ENCODE measurements at places on chromosomes 3 and 15. TPM values are rescaled to one million over a fixed set of nuclear protein-coding genes. Genes with fewer than 3 reads are reported as not detected.
A peak's percentile ranks its signal among the peaks of the same experiment; 100 is the strongest.

- no peak for DNase-seq
Observed at GRCh38 chr3:108589998-108590323, 439 bp downstream of the DZIP3 start.

DNA sequence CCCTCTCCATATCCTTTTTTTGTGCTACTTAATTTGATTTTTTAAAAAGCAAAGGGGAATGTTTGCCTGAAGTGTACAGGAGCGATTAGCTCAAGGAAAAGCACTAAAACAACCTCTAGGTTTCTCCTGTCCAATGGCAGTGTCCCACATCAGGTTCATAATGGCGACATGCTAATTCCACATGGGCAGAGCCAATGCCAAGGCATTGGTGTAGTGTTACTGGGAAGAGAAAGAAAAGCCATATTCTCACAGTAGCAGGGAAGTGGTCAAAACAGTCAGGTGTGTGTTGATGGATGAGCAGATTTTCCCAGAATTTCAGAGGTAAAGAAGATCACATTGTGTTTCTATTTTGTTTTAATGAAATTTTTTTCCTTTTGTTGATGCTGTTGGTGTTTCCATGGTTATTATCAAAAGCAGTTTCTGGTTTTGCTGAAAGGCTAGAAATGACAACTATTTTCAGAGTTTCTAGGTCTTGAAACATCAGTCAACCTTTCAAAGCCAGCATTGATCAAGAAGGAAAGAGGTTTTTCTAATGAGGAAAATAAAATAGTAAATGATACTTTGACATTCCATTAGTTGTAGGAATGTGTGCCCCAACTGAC is 65.2 kb downstream of the FNDC3B start:
- no peak for DNase-seq

Gene PLSCR5
- polyA plus RNA-seq = not detected

Gene ACOX2
- 19.0 TPM for polyA plus RNA-seq

- no peak for DNase-seq
Observed at GRCh38 chr15:89150762-89151664, 62.8 kb downstream of the ABHD2 start.

Gene GOLGA8O
- 0.19 TPM for polyA plus RNA-seq

DNA sequence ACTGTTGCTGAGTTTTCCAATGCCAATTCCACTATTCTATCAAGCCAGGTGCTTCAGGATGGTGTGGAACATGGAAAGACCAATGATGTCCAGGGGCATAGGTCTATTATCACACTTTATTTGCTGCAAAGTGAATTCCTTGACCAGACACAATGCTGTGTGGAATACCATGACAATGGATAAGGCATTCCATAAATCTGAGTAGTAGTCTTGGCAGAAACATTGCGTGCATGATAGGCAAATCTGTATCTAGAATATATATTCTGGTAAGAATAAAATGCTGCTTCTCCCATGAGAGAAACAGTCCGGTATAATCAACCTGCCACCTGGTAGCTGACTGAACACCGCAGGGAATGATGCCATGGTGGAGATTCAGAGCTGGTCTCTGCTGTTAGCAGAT is 70.0 kb upstream of the ALDH1A3 start:
- no peak for DNase-seq

DNA sequence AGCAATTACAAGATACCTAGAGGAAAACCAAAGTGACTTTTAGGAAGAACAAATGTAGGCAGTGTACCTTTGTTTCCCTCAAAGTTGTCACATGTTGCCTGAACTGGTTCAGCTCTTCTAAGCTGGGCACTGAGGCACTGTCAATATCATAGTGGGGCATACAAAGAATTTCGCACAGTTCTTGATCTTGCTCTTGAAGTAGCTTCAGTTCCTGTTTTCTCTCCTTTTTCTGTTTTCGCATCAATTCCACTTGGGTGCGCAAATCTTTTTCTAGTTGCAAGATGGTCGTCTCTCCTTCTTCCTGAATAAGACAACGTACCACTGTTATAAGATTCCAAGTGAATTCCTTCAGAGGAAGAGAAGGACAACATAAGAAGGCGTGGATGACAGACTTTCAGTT is 12.7 kb downstream of the PRC1 start:
- no peak for DNase-seq

- peak; percentile 27 for DNase-seq
Observed at GRCh38 chr15:41462084-41462795, 31.4 kb upstream of the ITPKA start.

GRCh38 chr15:70605606-70606410 is 157.6 kb downstream of the UACA start:
- DNase-seq = peak; percentile 90

DNA sequence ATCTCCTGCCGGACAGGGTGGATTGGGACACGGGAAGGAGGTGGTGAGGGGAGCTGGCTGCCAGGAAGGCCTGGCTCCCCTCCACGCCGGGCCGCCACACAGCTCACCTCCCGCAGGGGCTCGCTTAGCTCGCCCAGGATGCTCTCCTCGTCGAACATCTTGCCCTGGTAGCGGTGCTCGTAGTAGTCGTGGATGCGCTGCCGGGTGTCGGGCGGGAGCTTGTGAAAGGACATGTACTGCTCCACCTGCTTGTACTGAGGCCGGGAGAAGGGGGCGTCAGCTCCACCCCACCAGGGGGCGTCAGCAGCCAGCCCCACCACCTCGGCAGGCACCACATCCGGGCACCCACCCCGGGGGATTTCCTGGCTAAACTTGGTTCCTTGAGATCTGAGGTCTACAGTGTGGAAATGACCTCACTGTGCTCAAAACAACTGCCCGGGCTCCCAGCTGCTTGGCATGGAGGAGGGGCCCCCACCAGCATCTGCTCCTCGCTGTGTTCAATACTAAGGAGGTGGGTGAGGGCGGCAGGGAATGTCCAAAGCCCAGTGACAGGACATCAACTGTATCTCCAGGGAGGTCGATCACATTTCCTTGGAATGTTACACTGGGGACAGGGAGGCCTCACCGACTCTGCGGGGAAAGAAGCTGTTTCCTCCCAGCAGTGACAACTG is 43.4 kb downstream of the HCN4 start:
- DNase-seq = no peak

GRCh38 chr15:31470756-31471155 is 144.1 kb downstream of the KLF13 start:
- DNase-seq = no peak

DNA sequence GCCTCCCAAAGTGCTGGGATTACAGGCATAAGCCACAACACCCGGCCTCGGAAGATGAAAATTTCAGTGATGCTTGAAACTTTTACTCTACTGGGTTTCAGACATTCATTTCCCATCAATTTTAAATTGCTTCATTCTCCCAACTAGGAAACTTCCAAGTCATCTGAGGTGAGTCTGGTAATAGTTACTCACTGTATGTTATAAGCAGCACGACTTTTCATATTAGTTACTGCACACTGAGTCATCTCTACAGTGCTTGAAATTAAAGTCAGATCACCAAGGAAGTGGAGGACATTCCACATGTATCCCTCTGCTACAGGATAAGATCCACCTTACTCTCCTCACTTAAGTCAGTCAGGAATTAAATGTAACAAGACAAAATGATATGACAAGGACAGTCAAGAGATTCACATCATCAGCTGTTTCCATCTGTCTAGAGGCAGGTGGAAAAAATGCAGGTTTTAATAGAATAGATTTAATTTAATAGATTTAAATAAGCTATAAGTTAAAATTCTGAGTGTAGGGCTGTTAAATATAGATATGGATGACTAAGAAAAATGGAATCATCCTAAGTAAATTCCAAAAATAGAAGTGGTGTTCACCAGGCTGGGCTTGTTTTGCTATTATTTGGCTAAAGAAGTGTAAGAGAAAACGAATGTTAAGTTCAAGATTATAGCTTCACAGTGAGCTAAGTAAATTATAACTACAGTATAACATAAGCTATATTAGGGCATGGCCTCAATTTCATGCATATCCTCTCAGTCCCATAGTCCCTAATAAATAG is 104.4 kb downstream of the TMCO5A start:
- DNase-seq = peak; percentile 87

- DNase-seq = no peak
Observed at GRCh38 chr15:80455051-80455648, 51.0 kb downstream of the ARNT2 start.
